NCI-H187 treated with DMSO at 0.1 percent for 48 hours (cell line): ENCODE measurements at places on chromosomes 6 and 20.

DNA sequence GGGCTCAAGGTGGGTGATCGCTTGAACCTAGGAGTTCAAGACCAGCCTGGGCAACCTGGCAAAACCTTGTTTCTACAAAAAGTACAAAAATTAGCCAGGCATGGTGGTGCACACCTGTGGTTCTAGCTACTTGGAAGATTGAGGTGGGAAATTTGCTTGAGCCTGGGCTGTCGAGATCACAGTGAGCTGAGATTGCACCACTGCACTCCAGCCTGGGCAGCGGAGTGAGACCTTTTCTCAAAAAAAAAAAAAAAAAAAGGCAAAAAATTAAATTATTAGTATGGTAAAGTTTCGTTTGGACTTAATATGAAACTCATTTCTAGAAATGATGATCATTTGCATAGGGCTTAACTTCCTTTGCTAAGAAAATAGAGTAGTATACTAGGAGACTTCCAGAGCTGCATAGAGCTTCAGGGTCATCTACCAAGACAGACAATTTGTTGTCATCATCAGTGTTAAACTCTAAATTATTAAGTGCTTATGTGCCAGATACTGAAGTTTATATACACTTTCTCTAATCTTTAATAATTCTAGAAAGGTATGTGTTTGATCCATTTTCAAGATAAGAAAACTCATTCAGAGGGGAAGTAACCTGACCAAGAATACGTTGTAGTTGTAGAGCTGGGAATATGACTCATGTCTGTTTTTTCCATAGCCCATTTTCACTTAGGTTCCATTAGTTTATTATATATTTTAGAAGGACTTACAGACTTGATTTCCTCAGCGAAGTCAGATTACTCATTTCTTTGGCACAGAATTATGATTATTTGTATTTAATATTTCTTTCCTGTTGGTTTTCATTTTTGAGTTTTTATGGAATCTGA, 84.5 kb downstream of the SLC16A10 start:
- no peak for DNase-seq

GRCh38 chr6:105611606-105612005, 208.7 kb upstream of the PREP start:
- no peak for DNase-seq

GRCh38 chr6:137884149-137884909, 17.3 kb downstream of the TNFAIP3 start:
- no peak for DNase-seq

DNA sequence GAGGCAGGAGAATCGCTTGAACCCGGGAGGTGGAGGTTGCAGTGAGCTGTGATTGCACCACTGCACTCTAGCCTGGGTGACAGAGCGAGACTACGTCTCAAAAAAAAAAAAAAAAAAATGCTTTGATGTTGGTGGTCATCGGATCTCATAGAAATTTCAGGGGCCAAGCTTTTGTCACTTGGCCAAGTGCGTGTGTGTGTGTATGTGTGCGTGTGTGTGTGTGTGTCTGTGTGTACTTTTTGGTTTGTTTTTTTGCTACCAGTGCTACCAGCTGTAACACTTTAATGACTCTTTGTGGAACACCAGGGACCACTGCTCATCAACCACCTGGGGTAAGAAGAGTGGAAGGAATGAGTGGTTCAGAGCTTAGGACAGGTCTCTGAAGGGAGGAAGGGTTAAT, 49.7 kb downstream of the TRAF3IP2 start:
- DNase-seq: no peak

GRCh38 chr6:82786248-82786647, 279.4 kb downstream of the UBE3D start:
- no peak for DNase-seq
